ENCODE measurements at places on chromosomes 1 and 21. TPM values are rescaled to one million over a fixed set of nuclear protein-coding genes. Genes with fewer than 3 reads are reported as not detected.
A peak's percentile ranks its signal among the peaks of the same experiment; 100 is the strongest.

DNA sequence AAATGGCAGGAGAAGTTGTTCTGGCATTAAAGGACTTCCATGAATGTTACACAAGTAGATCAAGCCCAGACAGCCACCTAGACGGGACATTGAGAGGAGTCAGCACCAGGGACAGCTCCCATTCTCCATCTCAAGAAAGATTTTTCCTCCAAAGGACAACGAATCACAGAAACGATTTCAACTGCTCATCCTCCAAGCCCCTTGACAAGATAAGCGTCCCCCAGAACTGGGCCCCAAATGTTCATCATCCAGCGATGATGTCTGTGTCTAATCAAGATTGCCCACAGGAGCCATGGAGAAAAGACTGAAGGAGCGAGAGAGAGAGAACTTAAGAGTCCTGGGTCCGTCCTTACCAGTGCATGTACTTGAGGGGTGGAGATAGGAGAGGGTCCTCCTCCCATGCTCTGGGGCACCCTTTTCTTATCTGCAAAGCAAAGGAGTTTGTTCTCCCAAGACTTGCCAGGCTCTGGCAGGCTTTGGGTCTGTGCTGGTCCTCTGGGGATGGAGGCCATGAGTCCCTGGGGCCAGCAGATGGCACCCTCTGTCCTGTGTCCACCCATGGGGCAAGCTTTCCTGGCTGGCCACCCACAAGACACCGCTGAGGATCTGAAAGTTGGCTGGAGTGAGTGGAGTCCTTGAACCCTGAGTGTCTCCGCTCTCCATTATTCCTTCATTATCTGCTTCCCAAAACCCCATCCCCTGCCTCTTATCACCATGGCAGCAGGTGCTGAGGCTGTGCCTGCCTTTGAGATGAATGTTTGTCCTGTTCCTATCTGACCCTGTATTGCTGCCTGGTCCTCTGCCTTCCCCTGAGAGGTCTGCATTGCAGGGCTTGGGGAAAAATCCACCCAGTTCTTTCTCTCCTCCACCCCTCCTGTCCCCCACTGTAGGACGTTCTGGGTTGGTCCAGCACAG is 164.6 kb downstream of the ACTL8 start:
- DNase-seq = peak; percentile 31

GRCh38 chr1:151210830-151211229 is 12.5 kb downstream of the PIP5K1A start:
- no peak for DNase-seq

GRCh38 chr1:109091078-109091838 is 694 bp downstream of the TMEM167B start:
- DNase-seq = no peak

DNA sequence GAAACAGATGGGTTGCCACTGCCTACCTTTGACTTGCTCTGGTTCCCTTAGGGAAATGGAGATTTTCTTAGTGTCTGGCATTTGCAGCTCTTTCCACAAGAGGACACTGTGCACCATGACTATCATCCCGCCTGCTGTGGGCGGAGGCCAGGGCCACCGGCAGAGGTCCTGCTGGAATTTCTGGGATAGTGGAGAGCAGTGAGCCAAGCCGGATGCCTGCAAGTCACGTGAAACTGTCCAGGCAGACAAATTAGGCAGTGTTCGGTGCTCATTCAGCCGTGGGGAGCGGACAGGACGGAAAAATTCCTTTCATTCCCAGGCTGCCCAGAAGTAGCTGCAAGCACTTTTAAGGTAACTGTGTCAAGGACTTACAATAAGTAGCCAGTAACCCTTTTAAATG is 43.4 kb downstream of the IGSF5 start:
- DNase-seq = peak; percentile 85

GRCh38 chr1:163538667-163539066 is 216.9 kb downstream of the NUF2 start:
- DNase-seq = no peak

DNA sequence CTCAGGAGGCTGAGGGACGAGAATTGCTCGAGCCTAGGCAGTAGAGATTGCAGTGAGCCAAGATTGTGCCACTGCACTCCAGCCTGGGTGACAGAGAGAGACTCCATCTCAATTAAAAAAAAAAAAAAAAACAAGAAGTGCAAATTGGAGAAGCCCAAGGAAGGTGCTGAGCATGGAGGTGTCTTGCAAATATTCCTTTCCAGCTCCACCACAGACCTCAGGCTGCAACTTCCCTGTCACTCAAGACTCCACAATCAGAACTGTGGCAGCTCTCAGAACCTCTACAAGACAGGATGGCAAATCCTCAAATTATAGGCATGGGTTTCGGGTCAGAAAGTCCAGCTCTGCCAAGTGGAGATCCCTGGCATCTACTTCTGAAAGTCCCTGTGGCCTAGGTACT is 104.4 kb upstream of the TIAM1 start:
- DNase-seq = no peak

GRCh38 chr1:214602764-214603657 is at the start of gene CENPF:
Gene CENPF (plus strand): TSS chr1:214603195. CDS start chr1:214613755, 10,560 bp downstream.
- peak; percentile 96 for DNase-seq

DNA sequence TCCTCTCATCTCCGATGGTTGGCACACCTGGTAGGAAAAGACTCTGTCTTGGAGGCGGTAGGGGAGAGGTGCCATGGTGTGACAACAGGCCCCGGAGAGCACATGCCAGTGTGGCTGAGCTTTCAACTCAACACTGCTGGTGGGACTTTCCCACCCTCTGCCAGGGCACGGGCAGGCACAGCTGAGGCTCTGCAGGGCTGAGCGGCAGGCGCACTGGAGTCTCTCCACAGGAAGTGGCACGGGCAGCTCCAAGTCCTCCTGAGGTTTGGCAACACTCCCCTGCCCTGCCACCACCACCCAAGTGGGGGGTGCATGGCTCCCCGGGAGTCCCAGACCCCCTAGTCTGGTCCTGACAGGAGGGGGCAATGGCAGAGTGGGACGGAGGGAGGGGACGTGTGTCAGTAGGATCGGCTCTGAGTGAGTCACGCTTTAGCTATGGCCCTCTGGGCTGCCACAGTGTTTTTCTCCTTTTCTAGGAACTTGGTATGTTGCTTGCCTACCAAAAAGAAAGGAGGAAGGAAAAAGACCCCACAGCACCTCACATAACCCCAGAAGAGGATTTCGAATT is 27.3 kb upstream of the EVA1B start:
- no peak for DNase-seq

DNA sequence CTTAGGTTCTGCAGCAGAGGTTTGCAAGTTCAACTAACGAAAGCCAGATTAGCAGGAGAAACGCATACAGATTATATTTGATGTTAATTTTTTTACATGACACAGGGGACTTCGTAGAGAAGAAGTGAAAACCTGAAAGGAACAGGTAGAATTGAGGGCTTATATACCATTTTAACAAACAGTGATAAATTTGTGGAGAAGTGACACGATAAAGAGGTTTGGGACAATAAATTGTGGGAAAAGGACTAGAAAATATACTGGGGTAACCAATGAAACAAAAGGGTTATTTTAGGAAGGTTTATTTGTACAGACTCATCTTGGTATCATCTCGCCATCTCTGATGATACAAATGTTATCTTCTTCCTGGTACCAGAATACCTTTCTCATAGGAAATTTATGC is 452.9 kb downstream of the SETD4 start:
- DNase-seq = no peak

- no peak for DNase-seq
Measured at GRCh38 chr1:247102381-247102780, 1.8 kb downstream of the ZNF669 start.

- DNase-seq = no peak
Measured at GRCh38 chr1:207964195-207964966, 53.5 kb upstream of the CD34 start.

- no peak for DNase-seq
Measured at GRCh38 chr1:69527273-69527672, 40.4 kb upstream of the LRRC7 start.

DNA sequence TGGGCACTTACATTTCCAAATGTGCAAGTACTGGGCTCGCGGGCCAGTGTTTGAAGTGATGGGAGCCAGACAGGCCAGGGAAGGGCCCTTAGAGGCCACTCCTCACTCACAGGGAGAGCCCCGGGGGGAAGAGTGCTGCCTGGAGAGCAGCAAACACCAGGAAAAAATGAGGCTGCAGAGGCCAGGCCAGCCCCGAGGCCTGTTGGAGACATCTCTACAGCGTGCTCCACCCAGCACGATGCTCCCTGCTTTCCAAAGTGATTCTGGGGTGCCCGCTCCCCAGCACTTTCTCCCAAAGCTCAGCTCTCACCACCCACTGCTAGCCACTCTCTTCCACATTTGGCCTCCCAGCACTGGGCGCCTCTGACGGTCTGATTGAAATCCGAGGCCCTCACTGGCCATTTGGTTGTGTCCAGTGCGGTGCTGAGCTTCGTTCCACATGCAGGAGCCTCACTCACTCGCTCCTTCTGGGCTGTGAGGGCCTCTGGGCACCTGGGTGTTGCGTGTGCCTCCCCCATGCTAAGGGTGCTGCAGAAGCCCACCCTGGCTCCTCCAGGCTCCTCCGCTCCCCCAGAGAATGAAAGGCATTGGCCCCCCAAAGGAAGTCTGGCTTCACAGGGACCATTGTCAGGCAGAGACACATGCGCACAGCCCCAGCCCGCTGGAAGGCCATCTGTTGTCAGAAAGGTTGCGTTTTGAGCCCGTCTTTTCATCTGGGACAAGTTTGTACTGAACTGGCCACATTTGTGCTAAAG is 385.4 kb upstream of the VAMP3 start:
- no peak for DNase-seq

GRCh38 chr1:214505134-214505533 is 46.3 kb downstream of the PTPN14 start:
- DNase-seq = no peak

DNA sequence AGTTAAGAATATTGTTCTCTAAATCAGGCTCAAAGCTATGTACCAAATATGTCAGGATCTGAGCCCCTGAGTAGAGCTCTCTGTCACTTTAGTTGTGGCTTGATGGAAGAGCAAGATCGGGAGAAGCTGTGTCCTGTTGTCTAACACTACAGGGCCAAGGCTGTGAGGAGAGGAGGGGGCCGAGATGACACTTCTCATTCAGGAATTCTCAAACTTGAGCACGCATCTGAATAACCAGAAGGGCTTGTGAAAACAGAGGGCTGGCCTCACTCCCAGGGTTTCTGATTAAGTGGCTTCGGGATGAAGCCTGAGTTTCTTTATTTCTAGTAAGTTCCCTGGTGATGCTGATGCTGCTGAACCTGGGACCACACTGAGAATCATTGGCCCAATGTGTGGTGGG is 209.2 kb upstream of the DAB1 start:
- no peak for DNase-seq

DNA sequence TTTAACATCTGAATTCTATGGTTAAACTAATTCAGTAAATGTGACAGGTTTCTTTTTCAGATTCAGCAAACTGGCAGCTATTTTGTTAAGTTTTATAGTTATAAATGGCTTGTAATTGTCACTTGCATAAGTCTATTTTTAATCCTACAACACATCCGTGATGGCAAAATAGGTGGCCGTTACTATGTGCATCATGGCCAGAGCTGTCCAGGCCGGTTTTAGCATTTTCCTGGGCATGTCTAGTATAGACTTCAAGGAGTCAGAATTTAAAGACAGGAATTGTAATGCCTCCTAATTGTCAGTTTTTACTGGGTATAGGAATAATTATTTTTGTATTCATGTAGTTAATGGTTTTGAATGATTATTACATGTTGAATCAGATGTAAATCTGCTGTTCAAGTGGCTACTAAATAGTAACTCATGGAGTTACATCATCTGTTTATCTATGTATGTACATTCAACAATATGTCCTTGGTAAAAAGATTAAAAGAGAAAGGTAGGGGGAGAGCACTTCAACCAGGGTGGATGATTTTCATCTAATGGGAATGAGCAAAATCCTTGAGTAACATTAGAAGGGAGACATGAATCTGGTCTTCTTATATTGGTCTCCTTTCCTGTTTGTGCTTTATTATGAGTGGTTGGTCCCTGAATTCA is 3.2 kb upstream of the B3GALT2 start:
- DNase-seq = no peak

DNA sequence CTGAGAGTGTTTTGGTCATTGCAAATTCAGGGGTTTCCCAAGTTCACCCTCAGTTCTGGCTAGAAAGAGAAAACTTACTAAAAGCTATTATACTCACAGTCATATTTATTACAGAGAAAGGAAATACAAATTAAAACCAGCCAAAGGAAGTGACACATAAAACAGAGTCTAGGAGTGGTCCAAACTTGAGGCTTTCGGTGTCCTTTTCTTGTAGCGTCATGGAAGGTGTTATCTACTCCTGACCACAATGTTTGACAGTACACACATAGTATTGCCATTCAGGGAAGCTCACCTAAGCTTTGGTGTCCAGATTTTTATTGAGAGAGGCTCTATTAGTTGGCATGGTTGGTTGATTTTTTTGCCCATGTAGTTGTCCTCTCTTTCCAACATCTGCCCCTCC is 59.0 kb downstream of the SLC35A3 start:
- DNase-seq = no peak

DNA sequence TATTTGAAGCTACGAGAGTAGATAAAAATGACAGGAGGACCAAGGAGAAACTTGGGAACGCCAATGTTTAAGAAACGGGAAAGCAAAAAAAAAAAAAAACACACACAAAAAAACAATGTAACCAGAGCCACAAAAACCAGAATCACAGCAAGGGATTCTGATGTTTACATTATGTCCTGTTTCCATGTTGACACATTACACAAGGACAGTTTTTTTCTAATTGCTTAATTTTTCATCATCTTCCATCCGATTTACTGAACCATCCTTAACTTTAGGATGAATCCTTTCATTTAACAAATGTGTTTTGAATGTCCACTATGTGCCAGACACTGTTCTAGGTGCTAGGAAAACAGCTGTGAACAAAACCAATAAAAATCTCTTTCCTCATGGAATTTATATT is 1.4 kb upstream of the BCL10 start:
- DNase-seq = no peak

DNA sequence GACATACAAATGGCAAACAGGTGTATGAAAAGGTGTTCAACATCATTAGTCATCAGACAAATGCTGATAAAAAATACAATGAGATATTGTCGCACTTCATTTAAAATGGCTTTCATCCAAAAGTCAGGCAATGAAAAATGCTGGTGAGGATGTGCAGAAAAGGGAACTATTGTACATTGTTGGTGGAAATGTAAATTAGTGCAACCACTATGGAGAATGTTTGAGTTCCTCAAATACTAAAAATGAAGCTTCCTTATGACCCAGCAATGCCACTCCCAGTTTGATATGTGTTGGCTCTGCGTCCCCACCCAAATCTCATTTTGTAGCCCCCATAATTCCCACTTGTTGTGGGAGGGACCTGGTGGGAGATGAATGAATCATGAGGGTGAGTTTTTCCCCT is 309.7 kb upstream of the ZRANB2 start:
- no peak for DNase-seq

Gene HHIPL2
- total RNA-seq = 0.32 TPM

Gene SLFNL1
- total RNA-seq = 0.21 TPM

Gene NTMT2
- 3.5 TPM for total RNA-seq

Gene OR2C3
- not detected for total RNA-seq

Gene DCLRE1B
- 3.6 TPM for total RNA-seq

Gene C1orf56
- total RNA-seq = 4.8 TPM

Gene ASTN1
- total RNA-seq = 0.94 TPM

Gene KDF1
- total RNA-seq = 0.68 TPM

Gene C1orf50
- 7.7 TPM for total RNA-seq

Gene SPRR1A
- total RNA-seq = not detected

Gene PCNX2
- total RNA-seq = 4.2 TPM

Gene S100B
- 12.8 TPM for total RNA-seq

Gene ZDHHC18
- 18.6 TPM for total RNA-seq

Gene HORMAD1
- total RNA-seq = 0.29 TPM

Gene GOLT1A
- not detected for total RNA-seq

Gene ECM1
- total RNA-seq = 40.6 TPM
